ENCODE measurements at places on chromosomes 7 and 10. TPM values are rescaled to one million over a fixed set of nuclear protein-coding genes. Genes with fewer than 3 reads are reported as not detected.

DNA sequence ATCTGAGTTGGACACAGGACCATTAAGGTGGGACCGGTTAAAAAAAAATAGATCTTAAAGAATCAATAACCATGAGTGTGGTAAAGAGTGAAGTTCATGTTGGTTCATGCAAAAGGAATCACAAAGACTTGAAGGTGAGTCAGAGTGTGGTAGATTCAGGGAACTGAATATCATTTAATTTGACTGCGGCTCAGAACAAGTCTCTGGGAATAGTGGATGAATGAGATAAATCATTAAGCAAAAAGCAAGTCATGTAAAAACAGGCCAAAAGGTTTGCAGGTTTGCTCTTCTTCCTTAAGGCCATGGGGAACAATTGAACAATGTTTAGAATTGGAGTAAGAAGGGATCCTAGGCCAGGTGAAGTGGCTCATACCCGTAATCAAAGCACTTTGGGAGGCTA lies 385.8 kb downstream of the ETV1 start:
- no peak for DNase-seq

MYO1G gene
- 369 TPM for total RNA-seq

IFIT3 gene
- 21.1 TPM for total RNA-seq

ANKRD22 gene
- total RNA-seq = 0.37 TPM

DNA sequence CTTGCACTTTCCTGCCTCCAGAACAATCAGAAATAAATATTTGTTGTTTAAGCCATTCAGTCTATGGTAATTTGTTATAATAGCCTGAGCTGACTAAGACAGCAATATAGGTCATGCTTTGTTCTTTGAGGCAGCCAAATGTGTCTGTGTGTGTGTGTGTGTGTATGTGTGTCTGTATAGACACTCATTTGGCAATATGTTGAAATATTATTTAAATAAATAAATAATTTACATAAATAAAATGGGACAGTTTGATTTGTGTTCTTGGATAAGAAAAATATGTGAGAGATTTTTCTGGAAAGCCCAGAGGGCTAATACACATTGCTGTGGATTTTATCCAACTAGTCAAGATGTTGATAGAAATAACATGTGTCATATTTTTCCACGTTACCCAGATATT lies 140.2 kb downstream of the PTN start:
- DNase-seq = no peak
